ENCODE measurements at places on chromosomes 7 and 10.

- no peak for DNase-seq
Measured at GRCh38 chr7:116195451-116195850, 14.9 kb upstream of the TES start.

- peak; percentile 47 for DNase-seq
Measured at GRCh38 chr10:74081192-74081803, 69.3 kb downstream of the AP3M1 start.

GRCh38 chr10:67935223-67935622 is 50.8 kb downstream of the SIRT1 start:
- DNase-seq: no peak

- no peak for DNase-seq
Measured at GRCh38 chr7:91632234-91632940, 248.1 kb downstream of the MTERF1 start.

DNA sequence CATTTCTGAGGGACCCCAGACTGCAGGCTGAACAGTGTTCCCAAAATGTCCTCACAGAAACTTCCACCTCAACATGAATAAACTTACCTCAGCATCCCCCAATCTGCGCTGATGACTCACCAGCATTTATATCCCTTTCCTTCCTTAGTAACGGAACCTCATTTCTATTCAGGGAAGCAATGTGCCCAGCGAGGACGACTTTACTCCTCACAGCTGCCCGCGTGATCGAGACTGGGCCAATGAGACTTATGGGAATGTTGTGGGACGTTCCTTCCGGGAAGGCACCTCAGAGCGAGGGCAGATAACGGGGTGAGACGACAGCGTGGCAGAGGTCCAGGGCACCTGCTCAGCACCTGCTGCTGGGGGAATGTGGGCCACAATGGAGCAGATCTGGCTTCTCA is 73.1 kb upstream of the CAMK2B start:
- peak; percentile 72 for DNase-seq

DNA sequence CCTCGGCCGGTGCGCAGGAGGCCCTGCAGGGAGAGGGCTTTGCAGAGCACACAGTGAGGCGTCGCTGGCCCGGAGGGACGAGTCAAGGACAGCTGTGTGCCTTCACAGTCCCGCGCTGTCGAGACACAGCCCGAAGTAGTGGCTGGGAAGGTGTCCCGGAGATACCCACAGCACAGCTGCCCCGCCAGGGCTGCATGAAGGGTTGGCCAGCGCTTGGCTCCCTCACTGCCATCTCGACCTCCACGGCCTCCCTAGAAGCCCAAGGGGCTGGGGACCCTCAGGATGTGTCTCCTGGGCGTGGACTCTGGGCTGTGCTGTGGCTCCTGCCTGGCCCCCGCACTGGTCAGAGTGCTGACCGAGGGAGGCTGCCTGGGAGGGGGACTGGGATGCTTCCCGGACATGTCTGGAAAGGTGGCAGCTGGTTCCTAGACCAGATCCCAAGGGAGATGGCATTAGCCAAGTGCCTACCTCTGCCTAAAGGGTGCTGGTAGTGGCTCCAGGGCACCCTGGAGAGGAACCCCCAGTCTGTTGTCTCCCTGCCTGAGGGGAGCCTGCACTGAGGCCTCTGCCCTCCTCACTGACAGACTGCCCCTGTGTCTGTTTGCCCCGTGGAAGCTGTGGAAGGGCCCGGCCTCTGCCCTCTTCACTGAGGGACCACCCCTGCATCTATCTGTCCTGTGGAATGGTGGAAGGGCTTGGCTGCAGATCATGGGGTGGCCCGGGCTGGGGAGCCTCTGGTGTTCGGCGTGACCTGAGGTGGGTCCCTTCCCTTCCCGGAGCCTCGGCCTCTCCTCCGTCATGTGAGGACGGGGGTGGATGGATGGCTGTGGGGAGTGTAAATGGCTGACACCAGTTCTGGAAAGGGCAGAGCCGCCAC is 5.8 kb downstream of the ELFN1 start:
- DNase-seq: no peak

DNA sequence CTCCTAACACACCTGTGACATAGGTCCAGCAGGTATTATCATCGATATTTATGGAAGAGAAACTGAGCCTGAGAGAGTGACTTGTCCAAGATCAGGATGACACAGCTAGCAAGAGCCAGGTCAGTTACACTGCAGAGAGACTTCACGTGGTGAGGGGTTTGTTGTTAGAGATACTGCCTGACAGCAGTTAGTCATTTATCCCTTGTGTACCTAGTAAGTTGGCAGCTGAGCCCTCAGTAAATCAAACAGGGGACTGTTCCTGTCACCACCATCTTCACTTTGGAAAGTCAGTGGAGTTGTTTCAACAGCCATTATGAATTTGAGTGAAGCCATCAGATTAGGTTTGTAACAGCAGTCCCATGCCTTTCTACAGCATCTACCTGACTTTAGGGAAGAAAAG is 87.5 kb upstream of the GATA3 start:
- no peak for DNase-seq

- DNase-seq: no peak
Measured at GRCh38 chr7:3009086-3009485, 34.6 kb downstream of the CARD11 start.

GRCh38 chr7:114979388-114979787 is 57.5 kb downstream of the MDFIC start:
- DNase-seq: no peak

DNA sequence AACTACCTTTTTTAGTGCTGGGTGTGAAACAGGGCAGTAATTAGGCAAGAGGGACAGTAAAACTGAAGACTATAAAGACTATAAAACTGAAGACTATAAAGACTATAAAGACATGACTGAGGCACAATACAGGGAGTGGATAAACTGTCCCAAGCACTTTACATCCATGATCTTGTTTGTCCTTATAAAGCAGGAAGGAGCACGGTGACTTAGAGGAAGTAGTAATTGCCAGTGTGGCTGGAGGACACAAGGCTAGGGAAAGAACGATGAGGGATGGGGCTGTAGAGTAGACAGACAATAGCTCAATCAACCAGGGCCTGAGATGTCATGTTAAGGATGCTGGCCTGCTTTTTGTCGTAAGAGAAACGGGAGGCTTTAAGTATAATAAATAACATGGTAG is 26.0 kb downstream of the DNAJC12 start:
- no peak for DNase-seq

- DNase-seq: peak; percentile 53
Measured at GRCh38 chr7:4849390-4849789, 12.4 kb downstream of the PAPOLB start.

DNA sequence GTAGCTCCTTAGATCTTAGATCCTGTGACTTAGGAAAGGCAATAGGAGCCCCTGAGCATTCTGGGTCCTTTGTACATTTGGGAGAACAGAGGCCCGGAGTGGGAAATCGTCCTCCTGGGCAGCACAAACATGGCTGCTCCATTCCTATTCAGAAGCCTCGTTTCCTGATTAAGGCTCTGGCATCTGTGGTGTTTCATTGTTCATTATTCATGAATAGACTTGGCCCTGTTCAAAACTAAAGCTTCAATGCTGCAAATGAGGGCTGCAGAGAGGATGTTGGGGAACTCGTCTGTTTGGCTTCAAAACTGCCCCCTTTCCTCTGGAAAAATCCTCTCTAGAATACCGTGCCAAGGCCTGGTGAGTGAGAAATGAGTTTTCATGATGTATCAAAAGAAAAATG is 3.4 kb upstream of the HTRA1 start:
- DNase-seq: no peak

GRCh38 chr10:115093776-115094408 is 727 bp downstream of the ATRNL1 start:
- no peak for DNase-seq

DNA sequence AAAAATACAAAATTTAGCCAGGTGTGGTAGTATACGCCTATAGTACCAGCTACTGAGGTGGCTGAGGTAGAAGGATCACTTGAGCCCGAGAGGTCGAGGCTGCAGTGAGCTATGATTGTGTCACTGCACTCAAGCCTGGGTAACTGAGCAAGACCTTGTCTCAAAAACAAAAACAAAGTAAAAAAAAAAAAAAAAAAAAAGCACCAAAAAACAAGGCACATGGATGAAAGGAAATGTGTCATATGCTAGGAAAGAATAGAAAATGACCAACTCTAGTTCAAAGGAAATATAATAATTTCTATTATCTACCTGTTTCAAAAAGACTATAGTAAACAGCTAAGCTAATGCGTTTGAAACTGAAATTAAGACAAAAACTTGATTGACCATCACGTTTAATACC is 33.8 kb downstream of the UBE2H start:
- no peak for DNase-seq

GRCh38 chr10:101771380-101771779 is 4.5 kb downstream of the FGF8 start:
- no peak for DNase-seq

- DNase-seq: peak; percentile 51
Measured at GRCh38 chr10:100997360-100998182, 2.0 kb upstream of the LZTS2 start.

- no peak for DNase-seq
Measured at GRCh38 chr7:121020989-121021969, 32.8 kb downstream of the CPED1 start.

- DNase-seq: no peak
Measured at GRCh38 chr10:43667761-43668386, 19.2 kb upstream of the ZNF32 start.

DNA sequence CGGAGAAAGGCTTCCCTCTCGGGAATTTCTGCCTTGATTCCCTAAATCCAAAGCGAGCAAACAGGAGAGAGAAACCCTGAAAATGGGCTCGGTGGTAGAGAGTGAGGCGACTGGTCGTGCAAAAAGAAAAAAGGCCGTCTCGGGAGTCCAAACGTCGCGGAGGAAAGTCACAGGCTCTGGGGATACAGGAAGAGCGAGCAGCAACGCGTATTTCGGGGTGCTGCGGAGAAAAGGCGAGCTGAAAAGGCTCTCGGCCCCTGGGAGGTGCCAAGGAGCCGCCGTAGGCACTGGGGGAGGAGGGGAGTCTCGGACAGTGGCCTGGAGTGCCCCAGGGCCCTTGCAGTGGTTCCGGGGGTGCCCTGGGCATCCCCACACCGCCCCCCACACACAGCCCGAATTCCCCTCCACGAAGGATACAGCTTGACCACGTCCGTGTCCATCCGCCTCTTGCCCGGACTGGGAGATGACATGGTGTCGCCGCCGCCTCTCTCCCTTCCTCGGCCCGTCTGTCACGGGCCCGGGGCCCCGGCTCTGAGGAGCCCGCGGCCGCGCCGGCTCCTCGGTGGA is 591 bp downstream of the UBE2H start:
- peak; percentile 26 for DNase-seq

- DNase-seq: no peak
Measured at GRCh38 chr7:39355664-39356063, 210.5 kb upstream of the YAE1 start.

DNA sequence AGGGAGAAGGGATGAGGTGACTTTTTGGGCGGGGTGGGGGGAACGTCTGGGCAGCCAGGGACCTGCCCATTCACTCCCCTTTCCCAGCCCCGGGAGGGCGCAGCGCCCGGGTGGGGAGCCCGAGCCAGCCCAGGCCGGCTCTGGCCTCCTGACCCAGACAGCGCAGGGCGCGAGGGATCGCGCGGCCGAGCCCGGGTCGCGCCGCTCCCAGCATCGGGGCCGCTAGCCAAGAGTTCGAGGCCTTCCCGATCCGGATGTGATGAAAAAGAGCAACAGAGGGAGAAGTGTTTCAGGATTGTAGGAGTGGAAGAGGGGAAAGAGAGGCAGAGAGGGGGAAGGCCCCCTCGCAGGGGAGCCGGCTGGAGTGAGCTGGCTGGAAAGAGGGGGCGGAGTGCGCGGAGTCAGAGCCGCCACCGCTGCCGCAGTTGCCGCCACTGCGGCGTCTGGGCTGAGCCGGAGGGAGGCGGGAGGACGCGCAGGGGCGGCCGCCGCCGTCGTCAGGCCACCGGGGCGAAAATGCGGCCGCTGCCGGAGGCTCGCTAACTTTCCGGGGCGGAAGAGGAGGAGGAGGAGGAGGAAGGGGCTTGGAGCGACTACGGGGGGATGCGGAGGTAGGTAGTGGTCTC is at the start of gene MDFIC:
TSS of gene MDFIC (plus strand) at position 69 of the 626 bp plus-strand sequence. CDS start 940 bp downstream, outside the sequence.
- peak; percentile 22 for DNase-seq

DNA sequence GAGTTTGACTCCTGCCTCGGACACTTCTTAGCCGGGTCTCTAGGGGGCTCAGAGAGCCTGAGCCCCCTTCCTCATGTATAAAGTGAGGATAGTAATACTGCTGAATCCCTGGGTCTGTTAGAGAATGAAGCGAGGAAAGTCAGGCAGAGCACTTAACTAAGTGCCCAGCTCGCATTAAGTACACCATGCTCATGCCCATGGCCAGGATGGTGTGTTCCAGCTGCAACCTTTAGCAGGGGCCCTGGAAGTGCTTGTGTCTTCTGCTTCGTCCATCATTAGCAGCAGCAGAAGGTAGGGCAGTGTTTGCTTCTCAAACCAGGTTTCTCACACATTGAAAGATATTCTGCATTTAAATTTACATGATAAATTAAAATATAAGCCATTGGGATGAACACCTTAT is 27.3 kb upstream of the WDFY4 start:
- DNase-seq: no peak
